ENCODE measurements at places on chromosomes 2 and 18.
A peak's percentile ranks its signal among the peaks of the same experiment; 100 is the strongest.

GRCh38 chr18:27120246-27120645 lies 64.9 kb downstream of the CHST9 start:
- DNase-seq: no peak

DNA sequence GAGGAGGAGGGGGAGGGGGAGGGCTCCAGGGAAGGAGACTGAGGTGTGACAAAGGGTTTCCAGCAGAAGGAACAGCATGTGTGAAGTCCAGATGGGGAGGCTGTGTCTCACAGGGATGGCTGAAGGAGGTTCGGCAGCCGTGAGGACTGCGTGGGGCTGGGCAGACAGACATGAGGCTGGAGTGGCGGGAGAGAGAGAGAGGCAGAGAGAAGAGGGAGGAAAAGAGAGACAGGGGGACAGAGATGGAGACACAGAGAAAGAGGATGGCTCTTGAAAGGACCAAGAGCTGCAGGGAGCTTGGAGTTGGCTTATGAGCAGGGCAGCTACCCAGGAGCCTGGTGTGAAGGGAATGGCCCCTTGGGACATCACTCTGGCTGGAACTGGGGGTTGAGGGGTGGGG lies 138.9 kb upstream of the ASB18 start:
- no peak for DNase-seq

DNA sequence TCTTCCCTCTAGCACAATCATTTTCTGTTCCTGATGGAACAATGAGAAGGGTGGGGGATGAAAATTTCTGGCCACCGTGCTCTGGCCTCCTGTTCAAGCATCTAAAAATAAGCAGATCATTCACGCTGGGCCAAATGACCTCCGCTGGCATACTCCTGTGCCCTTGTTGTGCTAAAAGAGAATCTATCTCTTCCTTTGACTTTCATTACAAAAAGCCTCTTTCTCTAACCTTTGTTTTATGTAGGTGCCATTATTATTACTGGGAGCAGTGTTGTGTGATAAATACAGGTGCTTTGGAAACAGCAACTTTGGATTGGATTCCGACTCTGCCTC lies 44.6 kb upstream of the B3GNT2 start:
- DNase-seq: no peak

DNA sequence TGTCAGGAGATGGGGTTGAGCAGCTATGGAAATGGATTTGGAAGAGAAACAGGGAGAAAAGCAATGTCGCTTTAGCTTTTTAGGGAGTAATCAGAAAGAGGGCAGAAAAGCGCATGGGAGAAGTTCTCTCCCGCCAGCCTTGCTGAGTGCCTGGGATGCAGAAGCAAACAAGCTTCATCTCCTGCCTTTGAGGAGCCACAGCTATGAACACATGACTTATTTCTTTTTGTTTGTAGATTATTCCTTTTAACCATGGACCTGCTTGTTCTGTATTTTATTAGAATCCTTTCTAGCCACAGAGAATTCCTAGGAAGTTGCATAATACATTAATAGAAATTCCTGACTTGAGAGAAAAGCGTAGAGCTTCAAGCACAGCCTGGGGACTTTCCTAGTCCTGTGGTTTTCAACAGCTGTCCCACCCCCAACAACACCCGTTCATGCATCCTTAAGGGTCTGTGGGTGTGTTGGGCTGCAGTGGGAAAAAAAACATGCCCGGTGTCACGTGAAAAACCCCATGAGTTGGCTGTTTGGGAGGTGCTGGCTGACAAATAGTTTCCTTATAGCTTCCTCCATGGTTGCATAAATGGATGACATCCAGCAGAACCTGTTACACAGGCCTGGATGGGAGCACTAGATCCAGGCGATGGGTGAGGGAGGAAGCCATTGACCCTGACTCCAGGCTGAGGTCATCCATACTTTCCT lies 14.9 kb downstream of the SLC9A4 start:
- no peak for DNase-seq

- no peak for DNase-seq
Observed at GRCh38 chr18:79965119-79965902, 868 bp downstream of the HSBP1L1 start.

GRCh38 chr2:74979844-74980243 lies 21.4 kb downstream of the POLE4 start:
- DNase-seq: no peak

DNA sequence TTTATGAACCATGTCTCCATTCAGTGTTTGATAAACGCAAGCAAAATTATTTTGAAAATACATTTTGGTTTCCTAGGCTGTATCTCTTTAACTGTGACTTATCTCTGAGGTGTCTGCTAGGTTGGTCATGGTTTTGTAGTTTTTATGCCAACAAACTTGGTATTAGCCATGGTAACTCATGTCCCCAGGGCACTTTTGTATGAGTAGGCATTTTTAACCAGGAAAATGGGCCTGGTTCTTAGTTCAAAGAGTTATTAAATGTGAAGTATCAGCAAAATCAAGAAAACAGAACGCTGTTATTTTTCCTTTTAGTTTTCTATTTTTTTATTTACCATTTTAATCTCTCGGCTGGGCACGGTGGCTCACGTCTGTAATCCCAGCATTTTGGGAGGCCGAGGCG lies 179.3 kb upstream of the LHCGR start:
- DNase-seq: no peak

GRCh38 chr2:30931841-30932407 lies 124.7 kb upstream of the CAPN13 start:
- DNase-seq: no peak

DNA sequence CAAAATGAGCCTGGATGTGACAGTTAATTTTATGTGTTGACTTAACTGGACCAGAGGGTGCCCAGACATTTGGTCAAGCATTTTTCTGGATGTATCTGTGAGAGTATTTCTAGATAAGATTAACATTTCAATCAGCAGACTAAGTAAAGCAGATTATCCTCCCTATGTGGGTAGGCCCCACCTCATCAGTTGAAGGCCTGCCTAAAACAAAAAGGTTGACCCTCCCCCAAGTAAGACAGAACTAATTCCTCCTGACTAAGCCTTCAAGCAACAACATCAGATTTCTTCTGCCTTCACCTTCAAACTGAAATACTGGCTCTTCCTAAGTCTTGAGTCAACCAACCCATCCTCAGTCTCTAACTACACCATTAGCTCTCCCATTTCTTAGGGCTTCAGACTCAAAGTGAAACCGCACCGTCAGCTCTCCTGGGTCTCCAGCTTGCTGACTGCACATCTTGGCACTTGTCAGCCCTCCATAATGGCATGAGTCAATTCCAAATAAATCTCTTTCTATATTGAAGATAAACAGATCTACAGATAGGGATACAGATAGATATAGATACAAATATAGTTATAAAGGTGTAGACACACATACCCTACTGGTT lies 47.9 kb downstream of the MEMO1 start:
- DNase-seq: peak; percentile 88

- DNase-seq: peak; percentile 87
Observed at GRCh38 chr18:46250084-46250811, 146.1 kb downstream of the HAUS1 start.

DNA sequence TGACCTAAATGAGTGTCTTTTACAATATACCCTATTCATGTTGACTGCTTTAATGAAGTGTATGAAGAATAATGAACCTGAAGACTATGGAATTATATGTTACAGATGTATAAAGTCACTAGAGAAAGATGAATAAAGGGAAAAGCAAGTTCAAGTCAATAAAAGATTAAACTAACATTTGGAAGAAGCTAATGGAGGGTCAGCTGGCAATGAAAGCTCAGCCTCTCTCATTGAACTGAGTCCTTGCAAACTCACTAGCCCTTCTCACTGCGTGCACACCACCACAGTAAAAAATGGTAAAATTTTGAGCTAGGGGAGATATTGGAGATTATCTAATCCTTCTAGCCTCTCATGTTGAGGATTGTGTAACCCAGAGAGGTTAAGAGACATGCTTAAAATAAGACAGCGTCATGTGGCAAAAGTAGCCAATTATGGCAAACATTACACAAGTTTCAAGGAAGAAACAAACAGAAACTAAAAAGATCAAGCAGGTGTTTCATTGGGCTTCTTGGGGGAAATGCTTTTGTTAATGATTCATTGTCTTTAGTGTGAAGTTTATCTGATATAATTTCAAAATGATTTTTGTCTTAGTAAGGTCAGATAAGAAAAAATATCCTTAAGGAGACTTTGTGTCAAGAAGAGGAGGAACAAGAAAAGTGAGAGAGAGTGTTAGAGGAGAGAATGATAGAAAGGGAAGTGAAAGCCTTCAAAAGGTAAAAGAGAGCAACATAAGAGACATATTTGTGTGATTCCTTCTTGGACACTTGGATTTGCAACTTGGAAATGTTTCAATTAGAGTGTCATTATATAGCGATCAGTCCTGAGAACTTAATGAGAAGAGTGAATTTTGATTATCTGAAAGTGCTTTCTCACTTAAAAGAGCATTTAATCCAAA lies 893.7 kb upstream of the FAM98A start:
- DNase-seq: no peak

DNA sequence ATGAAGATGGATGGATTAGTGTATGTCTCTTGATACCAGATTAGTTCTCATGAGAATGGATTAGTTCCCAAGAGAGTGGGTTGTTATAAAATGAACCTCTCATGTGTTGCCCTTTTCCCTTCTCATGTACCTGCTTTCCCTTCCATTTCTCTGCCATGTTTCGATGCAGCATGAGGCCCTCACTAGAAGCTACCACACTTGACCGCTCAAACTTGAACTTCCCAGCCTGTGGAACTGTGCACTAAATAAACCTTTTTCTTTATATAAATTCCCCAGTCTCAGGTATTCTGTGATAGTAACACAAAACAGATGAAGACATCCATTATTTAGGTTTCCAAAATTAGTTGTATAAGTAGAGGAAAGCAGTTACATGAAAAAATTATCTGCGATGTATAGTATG lies 73.5 kb downstream of the BABAM2 start:
- DNase-seq: no peak

GRCh38 chr2:9210030-9210429 lies 3.4 kb downstream of the ASAP2 start:
- DNase-seq: no peak

- no peak for DNase-seq
Observed at GRCh38 chr2:128313091-128313836, 5.4 kb downstream of the HS6ST1 start.

- DNase-seq: no peak
Observed at GRCh38 chr2:215465256-215465655, 29.4 kb upstream of the FN1 start.

- peak; percentile 46 for DNase-seq
Observed at GRCh38 chr2:12416600-12416999, 300.1 kb upstream of the TRIB2 start.

DNA sequence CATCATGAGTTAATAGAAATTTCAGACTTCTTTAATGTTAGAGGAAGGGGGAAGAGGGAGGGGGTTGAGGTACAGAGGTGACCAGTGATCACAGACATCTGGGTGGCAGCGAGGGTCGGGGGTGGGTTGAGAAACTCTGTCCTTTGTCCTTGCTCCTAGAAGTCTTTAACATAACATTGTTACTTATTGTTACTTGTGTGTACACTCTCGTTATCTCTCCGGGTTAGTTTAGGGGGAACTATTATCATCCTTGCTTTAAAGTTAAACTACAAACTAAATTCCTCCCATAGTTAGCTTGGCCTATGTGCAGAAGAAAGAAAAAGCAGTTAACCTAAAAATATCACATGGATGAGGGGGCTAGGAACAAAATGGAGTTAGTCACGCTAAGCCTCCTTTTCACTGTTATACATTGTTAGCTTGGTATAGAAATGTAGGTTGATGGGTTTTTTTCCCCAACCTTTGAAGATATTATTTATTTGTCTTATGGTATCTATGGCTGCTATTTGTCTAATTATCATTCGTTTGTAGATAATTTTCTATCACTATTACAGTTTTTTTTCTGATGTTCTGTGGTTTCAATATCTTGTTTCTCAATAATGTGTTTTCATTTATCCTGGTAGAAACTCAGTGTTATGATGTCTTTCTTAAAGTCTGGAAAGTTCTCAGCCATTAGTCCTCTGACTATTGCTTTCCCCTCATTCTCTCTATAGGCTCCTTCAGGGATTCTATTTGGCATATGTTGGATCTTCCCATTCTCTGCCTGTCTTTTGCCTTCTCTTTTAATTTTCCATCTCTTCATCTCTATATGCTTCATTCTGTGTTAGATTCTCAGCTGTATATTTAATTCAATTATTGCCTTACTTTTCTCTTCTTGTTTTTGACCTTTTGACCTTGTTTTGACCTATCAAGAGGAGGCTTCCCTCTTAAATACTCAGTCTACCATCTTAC lies 13.2 kb upstream of the B4GALT6 start:
- DNase-seq: no peak

DNA sequence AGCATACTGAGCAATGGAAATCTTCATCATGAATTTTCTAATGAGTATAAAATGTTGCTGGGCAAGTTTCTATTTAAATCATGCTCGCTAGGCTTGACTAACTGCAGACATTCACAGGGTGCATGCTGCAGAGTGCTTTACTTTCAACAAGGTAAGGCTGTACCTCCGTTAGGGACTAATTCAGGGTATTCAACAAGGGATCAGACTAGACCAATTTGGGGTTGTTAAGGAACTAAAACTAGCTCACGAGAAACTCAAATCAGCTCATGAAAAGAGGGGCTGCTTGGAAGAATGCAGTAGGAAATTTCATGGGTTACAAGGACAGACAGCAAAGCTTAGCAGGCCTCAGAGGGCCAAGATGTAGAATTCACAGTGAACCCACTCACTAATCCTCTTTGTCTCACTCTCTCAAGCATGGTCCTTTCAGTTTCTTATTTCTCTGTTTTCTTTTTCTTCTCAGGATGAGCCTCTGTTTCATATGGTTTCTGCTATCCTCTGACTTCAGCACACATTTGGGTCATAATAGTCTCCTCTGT lies 2.2 kb downstream of the MYO3B start:
- no peak for DNase-seq

- DNase-seq: no peak
Observed at GRCh38 chr18:10458691-10459090, 4.3 kb downstream of the APCDD1 start.

DNA sequence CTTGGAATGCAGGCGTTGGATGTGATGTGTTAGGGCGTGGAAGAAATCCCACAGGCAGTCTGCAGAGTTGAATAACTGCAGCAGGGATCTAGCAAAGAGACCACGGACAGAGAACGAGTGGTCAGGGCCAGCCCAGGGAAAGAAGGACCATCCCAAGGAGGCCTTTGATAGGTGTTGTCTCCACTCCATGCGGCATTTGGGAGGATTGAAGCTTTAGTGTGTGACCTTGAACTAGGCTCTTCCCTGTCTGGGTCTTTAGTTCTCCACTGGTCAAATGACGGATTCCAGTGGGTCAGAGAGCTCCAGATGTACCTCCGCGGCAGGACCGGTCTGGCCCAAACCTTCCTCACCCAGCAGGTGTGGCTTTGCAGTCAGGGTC lies 18.4 kb downstream of the GREB1 start:
- no peak for DNase-seq

GRCh38 chr2:241535871-241536655 lies 22.5 kb upstream of the BOK start:
- DNase-seq: no peak

GRCh38 chr18:23585007-23585871 lies 1.1 kb downstream of the NPC1 start:
- DNase-seq: no peak

- no peak for DNase-seq
Observed at GRCh38 chr2:129133692-129134641, 815.3 kb upstream of the HS6ST1 start.

GRCh38 chr2:26720322-26721114 lies 28.0 kb downstream of the KCNK3 start:
- no peak for DNase-seq

Measured in activated CD4-positive, alpha-beta T cell treated with anti-CD3 and anti-CD28 coated beads, Interleukin-2, Interleukin-4, amounts not matched to agents 100 ng/mL and 50 ng/mL, durations not matched to agents 16 hours and 8 hours (primary cell).